D721Med (cell line): ENCODE measurements at places on chromosomes 5 and 9.

DNA sequence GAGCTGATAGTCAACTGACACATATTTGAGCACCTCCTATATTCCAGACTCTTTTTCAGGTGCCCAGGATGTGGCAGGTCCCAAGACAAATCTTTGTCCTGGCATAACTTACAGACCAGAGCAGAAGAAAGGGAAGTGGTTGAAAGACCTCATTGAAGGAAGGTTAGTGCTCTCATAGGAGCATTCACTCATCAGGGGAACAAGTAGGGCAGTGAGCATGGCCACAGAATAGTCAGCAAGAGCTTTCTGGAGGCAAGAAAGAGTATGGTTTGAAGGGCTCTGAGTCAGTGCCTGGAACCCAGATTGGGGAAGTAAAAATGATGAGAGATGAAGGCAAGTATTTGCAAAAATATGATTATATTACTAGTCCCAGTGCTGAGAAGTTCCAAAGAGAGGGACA lies 25.0 kb upstream of the ERMP1 start:
- no peak for DNase-seq

DNA sequence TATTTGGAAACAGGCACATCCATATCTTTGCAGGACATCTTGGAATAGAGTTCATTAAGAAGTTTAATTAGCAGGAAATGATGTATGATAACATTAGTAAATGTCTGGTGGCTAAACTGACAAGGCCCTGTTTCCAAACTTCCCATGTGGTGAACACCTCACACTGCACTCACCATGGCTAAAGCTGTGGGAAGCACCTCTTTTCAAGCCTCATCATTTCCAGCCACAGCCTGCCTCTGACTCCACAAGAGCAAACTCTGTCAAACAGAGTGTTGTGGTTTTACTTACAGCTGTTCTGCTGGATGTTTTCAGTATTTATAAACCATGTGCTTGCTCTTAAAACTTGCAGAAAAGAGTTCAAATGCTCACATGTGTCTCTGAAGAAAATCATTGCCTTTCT lies 14.9 kb upstream of the NDUFB6 start:
- DNase-seq, result no peak

DNA sequence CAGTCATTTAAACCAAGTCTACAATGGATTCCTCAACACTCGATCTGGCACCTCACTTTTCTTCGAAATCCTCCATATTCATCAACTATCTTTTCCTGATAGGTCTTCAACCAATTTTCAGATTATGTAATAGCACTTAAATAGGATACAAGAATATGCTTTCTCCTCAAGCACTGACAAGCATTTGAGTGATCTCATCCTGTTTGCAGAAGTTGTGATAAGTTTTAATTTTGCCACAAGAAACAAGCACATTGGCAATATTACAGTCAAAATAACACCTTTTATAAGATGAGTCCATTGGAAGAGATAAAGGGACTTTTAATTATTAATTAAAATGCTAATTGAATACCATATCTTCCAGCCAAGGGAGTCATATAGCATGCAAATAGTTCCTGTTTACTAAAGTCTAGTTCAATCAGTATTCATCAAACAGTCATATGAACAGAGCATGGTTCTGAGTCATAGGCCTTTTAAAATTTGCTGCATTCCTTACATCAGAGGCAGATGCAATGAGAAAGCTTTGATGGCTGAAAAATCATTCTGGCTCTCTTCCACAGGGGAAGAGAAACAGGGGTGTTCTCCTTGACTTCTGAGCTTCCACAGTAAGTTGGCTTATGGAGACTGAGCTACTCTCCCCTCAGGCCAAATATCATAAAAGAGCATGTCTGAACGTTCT lies 32.7 kb upstream of the ZCCHC9 start:
- DNase-seq, result no peak

GRCh38 chr9:131214286-131214856 lies 61.9 kb downstream of the FAM78A start:
- no peak for DNase-seq

DNA sequence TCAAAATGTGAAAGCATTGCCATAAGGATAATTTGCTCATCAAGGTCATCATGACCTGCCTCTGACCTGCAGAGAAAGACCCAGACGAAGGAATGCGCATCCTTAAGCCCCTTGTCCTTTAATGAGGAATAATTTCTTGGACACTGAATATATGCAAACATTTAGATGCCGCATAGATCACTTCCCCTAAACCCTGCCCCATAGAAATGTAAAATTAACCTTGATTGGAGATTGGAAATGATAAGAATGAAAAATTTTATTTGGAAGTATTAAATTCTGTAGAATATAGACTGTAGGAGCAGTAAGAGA lies 233.1 kb downstream of the ARHGAP26 start:
- no peak for DNase-seq

- no peak for DNase-seq
These were observed 50.6 kb downstream of the LRRTM2 start for GRCh38 chr5:138824516-138824915.
